CD14-positive monocyte (primary cell): ENCODE measurements at places on chromosomes 3 and 15. TPM values are rescaled to one million over a fixed set of nuclear protein-coding genes. Genes with fewer than 3 reads are reported as not detected.

The EID1 gene
- polyA plus RNA-seq, result 33.8 and 41.2 TPM in 2 replicates

DNA sequence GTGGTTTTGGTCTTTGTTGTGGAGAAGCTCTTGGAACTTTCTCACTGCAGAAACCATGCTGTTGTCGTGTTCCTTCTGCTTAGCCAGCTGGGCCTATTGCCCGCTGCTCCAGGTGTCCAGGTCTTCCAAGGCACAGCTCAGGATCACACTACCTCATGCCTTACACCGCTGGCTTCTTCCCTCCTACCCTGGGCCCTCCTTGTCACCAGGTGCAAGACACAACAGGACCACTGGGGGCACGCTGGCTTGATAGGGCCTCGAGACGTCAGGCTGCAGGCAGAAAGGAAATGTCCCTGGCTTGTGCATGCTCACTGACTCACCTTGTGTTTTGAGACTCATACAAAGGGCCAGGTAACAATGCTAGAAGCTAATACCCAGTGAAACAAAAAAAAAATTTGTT, 32.3 kb downstream of the PAQR9 start:
- DNase-seq, result no peak

DNA sequence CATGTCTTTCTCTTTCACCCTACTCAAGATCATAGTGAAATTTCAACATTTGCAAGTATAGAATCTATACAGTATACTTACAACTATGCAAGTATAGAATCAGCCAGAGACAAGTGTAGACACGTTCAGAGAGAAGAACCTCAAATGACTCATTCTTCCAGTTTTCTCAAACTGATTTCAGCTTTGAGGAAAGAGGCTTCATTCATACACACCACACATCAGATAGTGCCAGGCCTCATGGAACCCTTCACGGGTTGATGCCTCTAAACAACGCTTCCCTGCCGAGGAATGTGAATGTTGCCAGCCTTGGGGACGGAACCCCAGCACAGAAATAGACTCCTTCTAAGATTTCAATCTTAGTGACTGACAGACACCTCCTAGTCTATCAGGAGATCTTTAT, 135.7 kb downstream of the FOXP1 start:
- DNase-seq, result peak; percentile 63

- no peak for DNase-seq
Observed at GRCh38 chr15:61871926-61872522, 188.2 kb downstream of the VPS13C start.
